ENCODE measurements at places on chromosomes 2 and 18.

DNA sequence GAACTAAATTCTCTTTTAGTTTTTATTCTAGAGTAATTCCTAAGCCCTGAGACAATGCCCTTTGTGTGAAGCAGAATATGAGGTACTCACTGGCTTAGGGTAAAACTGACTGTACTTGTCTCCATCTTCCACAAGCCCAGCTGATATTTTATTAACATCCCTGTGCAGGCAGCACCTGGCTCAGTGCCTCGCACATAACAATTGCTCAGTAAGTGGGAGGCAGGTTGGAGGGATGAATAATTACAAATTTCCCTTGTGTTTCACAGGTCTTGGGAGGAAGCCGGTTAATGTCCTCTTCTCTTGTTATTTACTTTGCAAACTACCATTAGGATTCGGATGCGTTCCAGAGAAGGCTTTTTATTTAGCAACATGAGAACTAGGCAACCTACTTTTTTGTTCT, 249.8 kb upstream of the FSHR start:
- DNase-seq = no peak

DNA sequence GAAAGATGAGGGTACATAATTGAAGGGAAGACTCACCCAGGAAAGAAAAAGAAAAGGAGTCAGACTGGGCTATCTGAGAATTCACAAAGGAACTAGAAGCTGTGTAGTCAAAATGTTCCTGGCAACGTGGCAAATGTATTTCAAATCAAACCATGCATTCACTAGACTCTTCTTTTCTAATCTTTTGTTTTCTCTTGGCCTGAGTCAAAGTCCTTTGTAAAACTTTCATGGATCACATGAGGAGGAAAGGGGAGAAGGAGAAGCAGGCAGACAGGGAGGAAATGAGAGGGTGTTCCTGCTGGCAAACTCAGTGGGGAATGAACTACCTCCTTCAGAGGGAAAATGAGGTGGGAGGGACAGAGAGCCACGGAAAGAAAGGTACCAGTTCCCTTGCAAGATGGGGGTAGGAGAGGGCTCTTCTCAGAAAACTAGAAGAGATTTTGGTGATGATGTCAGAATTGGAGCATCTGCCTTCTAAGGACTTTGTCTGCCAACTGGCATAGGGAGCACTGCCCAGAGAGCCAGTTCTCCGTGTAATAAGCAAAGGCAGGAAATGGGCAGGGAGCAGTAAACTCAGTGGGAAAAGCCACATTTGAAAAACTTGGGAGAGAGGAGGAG, 51.4 kb downstream of the SLC8A1 start:
- DNase-seq = no peak

DNA sequence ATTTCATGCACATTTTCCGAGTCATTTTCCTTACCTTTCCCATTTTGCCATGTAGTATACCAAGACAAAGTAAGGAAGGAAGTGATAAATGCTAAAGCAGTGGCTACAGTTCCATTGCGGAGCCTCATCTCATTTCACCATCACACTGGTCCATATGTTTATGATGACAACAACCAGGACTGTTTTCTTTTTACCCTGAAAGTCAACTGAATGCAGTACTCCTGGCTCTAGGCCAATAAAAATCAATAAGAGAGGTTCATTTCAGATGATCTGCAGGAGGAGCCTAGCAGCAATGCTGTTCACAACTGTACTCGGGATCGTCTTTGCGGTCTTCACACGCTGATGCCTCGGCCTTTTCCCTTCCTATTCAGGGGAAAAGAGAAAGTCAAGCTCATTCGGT, 4.7 kb downstream of the MGAT4A start:
- DNase-seq = no peak

- DNase-seq = no peak
These were observed 52.0 kb downstream of the HDAC4 start for GRCh38 chr2:239348563-239349452.

DNA sequence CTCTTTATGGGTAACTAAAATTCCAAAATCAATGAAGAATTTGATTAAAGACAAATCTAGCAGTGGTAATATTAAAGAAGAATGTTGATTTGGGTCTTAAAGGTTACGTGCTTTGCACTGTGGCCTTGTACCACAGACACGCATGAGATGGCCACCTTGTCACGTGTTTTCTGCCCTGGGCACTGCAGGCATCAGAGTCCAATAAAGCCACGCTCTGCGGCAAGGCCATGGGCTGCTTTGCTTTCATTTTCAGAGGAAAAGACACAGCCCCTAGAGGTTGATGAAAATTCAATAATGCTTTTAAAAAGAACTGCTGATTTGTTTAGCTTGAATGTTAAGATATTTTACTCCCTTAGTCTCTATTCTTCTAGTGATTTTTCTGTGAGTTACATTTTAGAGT, 30.4 kb downstream of the AOX1 start:
- no peak for DNase-seq

DNA sequence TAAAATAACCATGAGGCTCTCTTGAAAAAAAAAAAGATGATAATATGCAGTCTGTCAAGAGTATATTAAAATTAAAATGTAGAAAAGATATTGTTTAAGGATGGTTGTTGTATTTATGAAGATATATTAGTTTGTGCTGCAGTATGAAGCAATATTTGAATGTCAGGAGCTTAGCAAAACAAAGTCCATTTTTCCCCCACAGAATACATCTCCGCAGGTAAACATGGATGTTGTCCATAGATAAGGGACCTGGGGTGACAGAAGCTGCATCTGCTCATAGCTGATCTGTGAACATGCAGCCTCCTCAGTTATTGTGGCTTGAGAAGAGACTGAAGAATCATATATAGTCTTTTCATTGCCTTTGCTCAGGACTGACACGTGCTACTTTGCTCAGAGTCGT, 366.1 kb upstream of the MMADHC start:
- no peak for DNase-seq

DNA sequence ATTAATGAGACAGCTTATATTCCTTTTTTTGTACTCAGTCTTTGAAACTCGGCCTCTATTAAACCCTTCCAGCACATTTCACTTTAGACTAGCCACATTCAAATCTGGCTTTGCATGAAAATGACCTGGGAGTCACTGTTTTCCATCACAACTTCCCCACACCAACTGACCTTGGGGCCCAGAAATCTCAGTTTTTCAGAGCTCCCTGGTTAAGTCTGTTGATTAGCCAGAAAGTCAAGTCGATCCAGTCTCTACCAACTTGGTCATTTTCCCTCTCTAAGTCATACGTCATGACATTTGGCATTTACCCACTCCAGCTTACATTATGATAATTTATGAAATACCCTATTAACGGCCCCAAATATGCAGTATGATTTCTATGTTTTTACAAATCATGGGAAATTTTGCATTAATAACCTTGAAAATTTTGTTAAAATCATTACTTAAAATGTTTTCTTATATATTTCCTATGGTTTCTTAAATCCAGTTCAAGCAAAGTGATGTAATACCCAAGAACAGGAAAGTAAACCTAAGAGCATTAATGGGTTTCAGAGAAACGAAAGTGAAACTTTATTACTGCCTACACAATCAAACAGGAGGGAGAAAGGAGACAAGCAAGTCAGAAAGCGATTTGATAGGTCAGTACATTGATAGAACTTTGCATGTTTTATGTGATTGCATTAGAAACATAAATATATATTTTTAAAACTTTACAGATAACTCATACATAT, 77.1 kb downstream of the SPATS2L start:
- no peak for DNase-seq

- DNase-seq = no peak
These were observed 32.6 kb downstream of the RBKS start for GRCh38 chr2:27857417-27858172.

DNA sequence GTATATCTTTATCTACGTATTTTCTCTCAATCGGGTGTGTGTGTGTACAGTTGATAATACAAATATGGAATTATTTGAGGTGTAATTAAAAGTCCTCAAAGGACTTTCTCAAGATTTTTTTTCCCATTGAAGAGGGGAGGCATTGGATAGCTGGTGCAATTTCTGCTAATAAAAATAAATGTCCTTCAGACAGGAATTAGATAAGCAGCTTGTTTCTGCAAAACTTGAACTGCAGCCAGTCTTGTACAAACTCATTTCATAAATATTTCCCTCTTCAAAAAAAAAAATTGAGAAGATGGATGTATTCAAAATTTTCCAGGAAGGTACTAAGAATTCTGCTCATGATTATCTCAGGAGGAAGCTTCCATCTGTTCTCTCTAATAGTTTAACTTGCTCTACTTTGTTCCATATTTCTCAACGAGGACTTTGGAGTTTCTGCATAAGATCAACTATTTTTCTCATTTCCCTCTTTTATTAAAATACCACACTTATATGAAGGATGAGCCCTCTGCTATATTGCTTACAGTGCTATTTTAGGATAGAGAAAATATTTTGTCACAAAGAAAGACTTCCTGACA, 33.0 kb upstream of the GLS start:
- DNase-seq = no peak

GRCh38 chr2:26731714-26732113, 32.4 kb upstream of the SLC35F6 start:
- no peak for DNase-seq

GRCh38 chr2:61537277-61537949, 743 bp downstream of the XPO1 start:
- DNase-seq = peak; percentile 17

DNA sequence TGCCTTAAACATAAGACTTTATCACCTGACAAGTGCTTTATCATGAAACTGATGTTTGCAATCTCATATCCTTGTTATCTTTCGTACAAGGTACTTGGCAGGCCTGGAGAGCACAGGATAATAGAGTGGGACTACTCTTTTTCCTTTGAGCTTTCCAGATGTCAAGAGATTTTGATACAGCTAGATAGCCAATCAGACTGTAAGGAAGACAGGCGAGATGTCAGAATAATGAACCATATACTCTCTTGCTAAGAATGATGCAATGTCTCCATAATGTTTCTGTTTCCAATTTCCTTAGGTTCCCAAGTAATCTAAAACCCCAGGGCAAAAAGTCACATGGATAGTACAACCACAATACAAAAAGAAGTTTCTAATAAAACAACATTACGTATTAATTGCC, 313.1 kb downstream of the PDE11A start:
- DNase-seq = no peak

GRCh38 chr2:97738179-97739019, 25.0 kb downstream of the ZAP70 start:
- DNase-seq = no peak

- DNase-seq = no peak
These were observed 79.4 kb downstream of the SLC4A3 start for GRCh38 chr2:219706823-219707281.

DNA sequence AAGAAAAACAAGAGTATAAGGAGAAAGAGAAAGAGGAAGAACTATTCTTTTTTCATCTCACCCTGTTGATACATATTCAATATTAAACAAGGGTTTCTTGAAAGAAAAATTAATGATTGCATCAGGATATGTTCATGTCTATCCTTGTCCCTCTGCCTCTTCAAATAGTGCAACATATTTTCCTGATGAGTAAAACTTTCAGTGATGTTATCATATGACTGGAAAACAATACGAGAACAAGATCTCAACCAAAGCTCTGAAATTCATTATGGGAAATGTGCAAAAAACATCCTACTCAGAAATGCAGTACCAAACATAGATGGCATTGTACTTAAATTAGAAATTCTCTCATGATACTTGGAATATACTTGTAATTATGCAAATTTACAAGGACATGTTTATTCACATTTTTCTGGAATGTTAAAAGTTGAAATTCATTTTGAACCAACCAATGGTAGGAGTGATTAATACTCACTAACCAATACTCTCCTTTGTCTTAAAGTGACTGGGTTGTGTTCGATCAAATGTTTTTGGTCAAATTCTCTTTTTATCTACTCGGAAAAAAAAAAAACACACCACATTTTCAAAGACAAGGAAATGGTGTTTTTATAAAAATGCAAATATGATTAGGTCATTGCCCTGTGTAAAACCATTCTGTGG, 148.9 kb upstream of the GULP1 start:
- no peak for DNase-seq

Data from stimulated activated CD8-positive, alpha-beta memory T cell treated with anti-CD3 and anti-CD28 coated beads, Interleukin-4, amount 100 ng/mL, for 1 hour (primary cell).